ENCODE measurements at places on chromosomes 13 and 19. TPM values are rescaled to one million over a fixed set of nuclear protein-coding genes. Genes with fewer than 3 reads are reported as not detected.

Gene LYL1
- total RNA-seq: 3.2 TPM

Gene OLFM2
- total RNA-seq: not detected

Gene GSX1
- total RNA-seq: not detected

Gene ICAM1
- total RNA-seq: 13.2 TPM

Gene MADCAM1
- total RNA-seq: not detected

Gene SLC25A23
- 31.4 TPM for total RNA-seq

Gene CYP4F3
- not detected for total RNA-seq

Gene ERICH4
- total RNA-seq: not detected

Gene APOE
- 21.0 TPM for total RNA-seq

Gene KLK4
- not detected for total RNA-seq

Gene GAPDHS
- not detected for total RNA-seq

Gene SYNE4
- 0.15 TPM for total RNA-seq

Gene TMEM86B
- 0.84 TPM for total RNA-seq

Gene ATP8A2
- total RNA-seq: 0.50 TPM

Gene ZNF665
- total RNA-seq: 2.1 TPM

Gene SIGLEC5
- total RNA-seq: not detected

Gene PPP1R37
- 28.7 TPM for total RNA-seq

Gene ZNF235
- 0.45 TPM for total RNA-seq

Gene RXFP2
- not detected for total RNA-seq

Gene NLRP5
- not detected for total RNA-seq

Gene CYP4F8
- total RNA-seq: not detected

Gene SDHAF1
- total RNA-seq: 20.5 TPM

Gene ZNF443
- 1.0 TPM for total RNA-seq

Gene HCST
- total RNA-seq: not detected

Gene ZNF442
- 1.0 TPM for total RNA-seq

Gene ZNF846
- total RNA-seq: 4.7 TPM

Gene NKPD1
- total RNA-seq: 0.15 TPM

Gene LIM2
- not detected for total RNA-seq

Gene C19orf38
- 0.15 TPM for total RNA-seq

Gene LHB
- total RNA-seq: not detected

Gene PSG2
- not detected for total RNA-seq

Gene APOC4
- total RNA-seq: not detected

Gene ADGRE2
- 1.7 TPM for total RNA-seq

Gene TNFSF13B
- 2.5 TPM for total RNA-seq

Gene ZNF724
- total RNA-seq: 9.2 TPM

Gene ARID3A
- total RNA-seq: 8.7 TPM

Gene CD37
- not detected for total RNA-seq

Gene DENND1C
- not detected for total RNA-seq

Gene APC2
- under 0.01 TPM for total RNA-seq

Gene CCL25
- not detected for total RNA-seq

Gene HCN2
- total RNA-seq: 0.30 TPM

Gene C1QTNF9
- total RNA-seq: not detected

Gene FCGBP
- total RNA-seq: under 0.01 TPM

Gene ATP8B3
- 5.5 TPM for total RNA-seq

Gene SNRPA
- 204 TPM for total RNA-seq

Gene SWSAP1
- total RNA-seq: 2.1 TPM

Gene KPNA3
- 26.2 TPM for total RNA-seq

Gene ZNF677
- 9.1 TPM for total RNA-seq

Gene OR10H1
- total RNA-seq: not detected

Gene SIGLECL1
- total RNA-seq: not detected

Gene LMTK3
- under 0.01 TPM for total RNA-seq

Gene SHC2
- 0.30 TPM for total RNA-seq

Gene TEX29
- not detected for total RNA-seq

Gene RPL36
- 1,657 TPM for total RNA-seq

Gene DZIP1
- total RNA-seq: 23.4 TPM

Gene NANOS3
- not detected for total RNA-seq

Measured in bronchus fibroblast of lung (primary cell).